M059J (cell line): ENCODE measurements at places on chromosomes 4 and X.
A peak's percentile ranks its signal among the peaks of the same experiment; 100 is the strongest.

GRCh38 chr4:127957105-127957504, 7.9 kb downstream of the MFSD8 start:
- DNase-seq, result no peak

DNA sequence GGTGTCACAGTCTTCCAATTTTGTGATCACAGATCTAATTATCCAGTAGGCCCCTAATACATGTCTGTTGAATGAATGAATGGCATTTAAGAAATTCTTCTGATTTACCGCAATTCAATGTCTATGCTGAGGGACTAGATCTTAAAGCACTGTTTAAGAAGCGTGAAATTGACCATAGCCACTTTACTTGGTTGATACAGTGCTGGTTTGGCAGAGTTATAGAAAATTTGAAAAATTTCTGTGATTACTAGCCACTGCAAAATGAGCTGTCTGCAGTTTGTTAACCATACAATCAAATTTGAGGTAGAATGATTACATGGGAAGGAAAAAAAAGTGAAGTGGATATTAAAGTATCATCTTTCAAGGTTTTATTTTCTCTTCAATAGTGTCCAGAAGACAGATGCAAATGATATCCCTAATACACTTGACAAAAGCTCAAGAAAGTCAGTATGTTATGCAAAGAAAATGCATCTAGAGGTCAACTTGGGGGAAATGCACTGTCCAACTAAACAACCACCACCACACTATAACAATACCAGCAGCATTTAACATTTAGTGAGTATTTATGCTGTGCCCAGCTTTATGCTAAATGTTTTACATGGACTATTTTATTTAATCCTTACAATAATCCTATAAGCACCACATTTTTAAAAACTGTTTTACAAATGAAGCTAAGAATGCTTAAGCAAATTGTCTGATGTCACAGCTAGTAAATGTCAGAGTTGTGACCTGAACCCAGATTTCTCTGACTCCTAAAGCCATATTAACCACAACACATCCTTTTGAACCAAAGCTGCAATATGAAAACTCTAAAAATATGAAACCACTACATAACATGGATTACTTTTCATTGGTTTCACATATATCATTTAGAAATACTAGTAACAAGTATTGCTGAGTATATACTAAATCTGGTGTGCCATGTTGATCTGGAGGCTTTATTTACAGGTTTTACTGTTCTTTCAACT, 217.9 kb upstream of the MAB21L2 start:
- DNase-seq, result no peak

DNA sequence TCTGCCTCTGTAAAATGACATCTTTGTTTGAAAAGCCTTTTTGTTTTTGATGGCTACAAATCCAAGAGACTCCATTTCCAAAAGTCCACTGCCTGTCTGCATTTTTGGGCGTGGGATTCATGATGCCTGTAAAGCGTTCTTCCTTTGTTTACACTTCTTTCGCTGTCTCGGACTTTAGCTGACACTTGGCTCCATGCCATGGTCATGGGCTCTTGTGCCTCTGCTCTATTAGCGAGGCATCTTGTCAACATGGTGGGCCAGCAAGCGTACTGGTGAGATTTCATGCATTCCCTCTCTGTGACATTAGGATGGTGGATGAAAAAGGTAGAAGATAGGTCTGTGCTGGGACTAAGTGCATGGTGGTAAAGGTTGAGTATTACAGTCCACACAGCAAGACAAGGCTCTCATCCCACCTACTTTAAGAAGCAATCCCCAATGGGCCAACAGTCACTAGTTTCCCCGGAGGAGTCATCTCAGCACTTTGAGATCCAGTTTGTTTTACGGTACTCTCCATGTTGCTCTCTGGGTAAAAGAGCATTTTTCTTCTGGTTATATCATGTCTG, 298.2 kb upstream of the KLF3 start:
- DNase-seq, result no peak

DNA sequence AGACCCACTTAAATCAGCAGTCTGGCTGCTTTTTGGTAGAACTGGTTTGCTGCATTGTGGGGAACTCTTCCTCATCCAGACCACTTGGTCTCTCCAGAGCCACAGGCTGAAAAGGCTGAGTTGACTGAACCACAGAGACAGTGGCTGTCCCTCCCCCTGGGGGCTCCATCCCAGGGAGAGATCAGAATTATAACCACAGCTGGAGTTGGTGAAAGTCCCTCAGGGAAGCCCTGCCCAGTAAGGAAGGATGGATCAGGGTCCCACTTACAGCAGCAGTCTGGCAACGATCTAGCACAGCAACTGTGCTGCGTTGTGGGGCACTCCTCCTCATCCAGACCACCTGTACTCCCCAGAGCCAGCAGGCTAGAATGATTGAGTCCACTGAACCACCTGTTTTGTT, 212.7 kb downstream of the SOX3 start:
- no peak for DNase-seq

- DNase-seq, result no peak
Measured at GRCh38 chr4:24675721-24676389, 91.5 kb upstream of the DHX15 start.

- no peak for DNase-seq
Measured at GRCh38 chrX:122441451-122441850, 742.6 kb upstream of the GRIA3 start.

GRCh38 chr4:69568787-69569186, 70.7 kb downstream of the UGT2A2 start:
- no peak for DNase-seq

DNA sequence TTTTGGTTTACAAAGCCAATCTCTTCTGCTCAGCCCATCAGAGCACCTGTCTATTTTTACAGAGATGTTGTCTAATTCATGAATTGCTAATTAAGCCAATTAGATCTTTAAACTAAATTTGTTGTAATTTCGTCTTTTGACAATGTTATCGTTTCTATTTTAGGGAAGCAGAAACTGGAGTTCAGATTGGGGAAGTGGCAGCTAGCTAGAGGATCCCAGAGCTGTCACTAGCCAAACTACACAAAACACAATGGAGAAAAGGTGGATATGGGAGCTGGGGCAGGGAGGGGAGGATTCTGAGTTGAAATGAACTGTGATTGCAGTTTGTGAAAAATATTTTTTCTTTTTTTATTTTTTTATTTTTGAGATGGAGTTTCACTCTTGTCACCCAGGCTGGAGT, 35.8 kb downstream of the CASP3 start:
- DNase-seq, result no peak

- no peak for DNase-seq
Measured at GRCh38 chrX:48475296-48475695, 703 bp upstream of the FTSJ1 start.

DNA sequence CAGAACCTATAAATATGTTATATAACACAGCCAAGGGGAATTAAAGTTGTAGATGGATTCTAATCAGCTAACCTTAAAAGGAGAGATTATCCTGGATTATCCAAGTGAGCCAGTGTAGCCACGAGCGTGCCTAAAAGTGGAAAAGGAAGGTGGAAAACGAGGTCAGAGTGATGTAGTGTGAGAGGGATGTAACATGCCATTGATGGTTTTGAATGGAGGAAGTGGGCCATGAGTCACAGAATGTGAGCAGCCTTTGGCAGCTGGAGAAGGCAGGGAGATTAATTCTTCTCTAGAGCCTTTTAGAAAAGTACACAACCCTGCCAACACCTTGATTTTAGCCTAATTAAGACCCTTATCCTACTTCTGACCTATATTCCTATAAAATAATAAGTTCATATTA, 149.1 kb downstream of the SLC39A8 start:
- DNase-seq, result peak; percentile 46

GRCh38 chr4:78095081-78095480, 38.0 kb downstream of the FRAS1 start:
- no peak for DNase-seq

GRCh38 chr4:54661169-54661568, 3.4 kb downstream of the KIT start:
- peak; percentile 94 for DNase-seq

GRCh38 chr4:89175611-89176010, 64.3 kb downstream of the TIGD2 start:
- no peak for DNase-seq
